ENCODE measurements at places on chromosomes 1 and 21. TPM values are rescaled to one million over a fixed set of nuclear protein-coding genes. Genes with fewer than 3 reads are reported as not detected.

DNA sequence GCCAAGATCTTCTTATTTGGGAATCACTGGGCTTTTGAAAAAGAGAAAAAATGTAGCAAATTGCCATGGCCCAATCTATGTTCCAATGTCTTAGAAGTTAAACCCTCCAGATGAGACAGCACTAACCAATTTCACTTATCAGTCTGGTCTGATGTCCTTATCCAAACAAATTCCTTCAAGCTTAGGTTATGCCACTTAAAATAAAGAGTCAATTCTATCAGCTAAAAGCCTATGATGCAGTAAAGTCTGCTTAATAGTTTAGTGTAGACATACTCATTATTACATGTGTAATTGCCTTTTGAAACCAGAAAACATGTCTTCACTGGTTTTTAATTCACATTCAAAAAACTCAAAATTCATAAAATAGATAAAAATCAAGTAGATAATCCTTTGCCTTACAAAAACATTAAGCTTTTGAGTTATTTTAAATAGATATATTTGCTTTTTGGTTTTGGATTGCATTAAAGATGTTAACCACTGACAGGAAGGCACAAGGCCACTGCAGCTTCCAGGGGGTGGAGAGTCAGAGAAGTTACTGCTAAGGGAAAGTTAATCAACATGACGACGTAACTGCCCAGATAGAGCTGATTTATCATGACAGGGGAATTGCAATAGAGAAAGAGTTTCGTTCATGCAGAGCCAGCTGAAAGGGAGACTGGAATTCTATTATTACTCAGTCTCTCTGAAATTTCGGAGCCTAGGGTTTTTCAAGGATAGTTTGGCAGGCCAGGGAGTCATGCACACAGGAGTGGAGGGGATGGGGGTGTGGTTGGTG is 106.1 kb downstream of the MAP3K21 start:
- DNase-seq: no peak

- DNase-seq: no peak
Measured at GRCh38 chr21:45305836-45306235, 18.1 kb upstream of the POFUT2 start.

Gene DRAM2
- polyA plus RNA-seq: 37.1 TPM

Gene CD247
- 0.50 TPM for polyA plus RNA-seq

- no peak for DNase-seq
Measured at GRCh38 chr1:46605232-46605631, 1.2 kb upstream of the MKNK1 start.

Measured in muscle of back (tissue), 13 donors.